Daoy (cell line): ENCODE measurements at places on chromosomes 12 and 14. TPM values are rescaled to one million over a fixed set of nuclear protein-coding genes. Genes with fewer than 3 reads are reported as not detected.

The RASSF9 gene
- total RNA-seq, result 0.34 and 0.80 TPM in 2 replicates

The AQP2 gene
- total RNA-seq, result not detected in 2 replicates

The PRPH gene
- total RNA-seq, result 0.69 TPM in 1 of 2 replicates, not detected in the other

The CGRRF1 gene
- 15.2 and 19.5 TPM in 2 replicates for total RNA-seq

The CRADD gene
- 12.6 and 16.9 TPM in 2 replicates for total RNA-seq

The EPS8 gene
- 21.1 and 31.6 TPM in 2 replicates for total RNA-seq

The LTB4R gene
- total RNA-seq, result 2.5 and 6.3 TPM in 2 replicates

The ZC2HC1C gene
- 1.4 and 4.3 TPM in 2 replicates for total RNA-seq

The TAS2R30 gene
- 0.46 TPM in 1 of 2 replicates, not detected in the other for total RNA-seq

The RTL1 gene
- total RNA-seq, result not detected in 2 replicates

The HOXC6 gene
- 2.0 and 2.8 TPM in 2 replicates for total RNA-seq

The DPPA3 gene
- total RNA-seq, result not detected in 2 replicates

The UNC79 gene
- not detected in 2 replicates for total RNA-seq

The PTGR2 gene
- total RNA-seq, result 6.2 and 18.3 TPM in 2 replicates

The NTF3 gene
- 12.7 and 25.3 TPM in 2 replicates for total RNA-seq

The CPNE8 gene
- 17.3 and 27.1 TPM in 2 replicates for total RNA-seq

The BCL11B gene
- 2.9 and 4.4 TPM in 2 replicates for total RNA-seq

The NRXN3 gene
- total RNA-seq, result 0.11 and 0.68 TPM in 2 replicates

The IFNG gene
- not detected in 2 replicates for total RNA-seq

The DNAH10 gene
- 0.06 TPM in 1 of 2 replicates, not detected in the other for total RNA-seq

The ZFHX2 gene
- 0.23 and 0.42 TPM in 2 replicates for total RNA-seq

The BDKRB1 gene
- total RNA-seq, result 0.97 and 1.5 TPM in 2 replicates
